ENCODE measurements at places on chromosomes 6 and 20. TPM values are rescaled to one million over a fixed set of nuclear protein-coding genes. Genes with fewer than 3 reads are reported as not detected.

DNA sequence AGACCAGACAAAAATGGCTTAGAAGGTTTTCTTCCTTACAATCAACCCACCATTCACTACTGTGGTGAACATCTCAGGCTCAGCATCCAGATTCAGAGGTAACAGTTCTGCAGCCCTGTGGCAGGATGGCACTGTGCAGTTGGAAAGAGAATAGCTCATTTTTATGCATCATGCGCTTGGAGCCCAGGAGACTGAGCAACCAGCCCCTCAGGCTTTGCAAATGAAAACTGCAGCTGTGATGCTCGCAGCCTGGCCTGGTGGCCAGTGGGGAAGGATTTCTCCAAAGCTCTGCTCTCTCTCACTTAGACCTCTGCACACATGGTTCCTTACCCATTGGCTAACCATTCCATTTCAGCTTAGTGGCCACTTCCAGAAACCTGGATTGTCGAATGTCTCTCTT lies 45.8 kb downstream of the GABRR2 start:
- no peak for DNase-seq

DNA sequence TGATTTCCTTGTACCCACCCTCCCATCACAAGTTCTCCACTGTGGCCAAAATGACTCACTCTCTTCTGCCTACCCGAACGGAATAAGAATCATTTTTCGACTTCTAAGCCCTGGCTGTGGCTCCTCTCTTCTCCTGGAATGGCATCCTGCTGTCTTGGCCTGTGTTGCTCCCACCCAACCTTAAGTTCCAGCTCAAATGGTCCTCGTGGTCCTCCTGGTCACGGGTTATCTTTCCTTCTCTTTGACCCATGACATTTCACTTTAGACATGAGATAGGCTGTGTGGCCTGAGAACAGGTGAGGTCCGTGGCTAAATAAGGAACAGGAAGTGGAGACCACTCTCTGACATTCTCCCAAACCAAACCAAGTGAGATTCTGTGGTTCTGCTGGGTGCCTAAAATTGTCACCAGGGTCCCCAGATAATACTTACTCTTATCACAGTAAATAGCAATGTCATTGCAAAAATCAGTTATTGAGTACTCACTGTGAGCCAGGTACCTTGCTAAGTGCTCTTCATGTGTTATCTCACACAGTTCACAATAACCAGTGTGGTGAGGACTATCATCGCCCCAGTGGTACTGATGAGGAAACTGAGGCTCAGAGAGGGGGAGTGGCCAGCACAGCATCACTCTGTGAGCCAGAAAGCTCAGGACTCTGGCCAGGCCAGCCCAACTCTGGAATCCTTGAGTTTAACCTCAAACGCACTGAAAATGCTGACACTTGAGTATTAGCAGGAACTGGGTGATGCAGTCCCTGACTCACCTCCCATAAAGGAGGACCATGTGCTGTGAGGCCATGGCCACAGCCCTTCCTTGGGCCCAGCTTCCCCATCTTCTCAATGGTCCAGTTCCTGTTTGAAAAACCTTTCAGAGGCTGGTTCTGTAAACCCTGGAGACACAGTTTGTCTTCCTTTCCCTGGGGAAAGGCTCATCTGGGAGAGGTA lies 74.8 kb upstream of the SIRPA start:
- no peak for DNase-seq

DNA sequence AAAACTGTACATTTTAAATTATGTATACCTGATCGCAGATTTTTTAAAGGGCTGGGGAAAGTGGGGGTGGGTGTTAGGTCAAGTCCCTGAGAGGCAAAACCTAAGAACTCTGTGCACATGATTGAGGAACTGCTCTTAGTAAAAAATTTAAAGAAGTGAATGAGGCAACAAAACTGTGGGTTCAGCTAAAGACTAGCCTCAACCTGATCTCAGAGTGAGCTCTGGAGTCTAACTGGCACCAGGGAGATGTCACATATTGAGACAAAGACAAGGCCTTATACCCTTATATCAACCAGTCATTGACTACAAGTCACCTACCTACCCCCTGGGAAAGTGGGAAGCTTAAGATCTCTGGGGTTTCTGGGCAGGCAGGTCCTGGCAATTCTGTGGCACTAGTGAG lies 27.4 kb upstream of the RUNX2 start:
- no peak for DNase-seq

KHDC1L gene
- not detected for total RNA-seq

DNA sequence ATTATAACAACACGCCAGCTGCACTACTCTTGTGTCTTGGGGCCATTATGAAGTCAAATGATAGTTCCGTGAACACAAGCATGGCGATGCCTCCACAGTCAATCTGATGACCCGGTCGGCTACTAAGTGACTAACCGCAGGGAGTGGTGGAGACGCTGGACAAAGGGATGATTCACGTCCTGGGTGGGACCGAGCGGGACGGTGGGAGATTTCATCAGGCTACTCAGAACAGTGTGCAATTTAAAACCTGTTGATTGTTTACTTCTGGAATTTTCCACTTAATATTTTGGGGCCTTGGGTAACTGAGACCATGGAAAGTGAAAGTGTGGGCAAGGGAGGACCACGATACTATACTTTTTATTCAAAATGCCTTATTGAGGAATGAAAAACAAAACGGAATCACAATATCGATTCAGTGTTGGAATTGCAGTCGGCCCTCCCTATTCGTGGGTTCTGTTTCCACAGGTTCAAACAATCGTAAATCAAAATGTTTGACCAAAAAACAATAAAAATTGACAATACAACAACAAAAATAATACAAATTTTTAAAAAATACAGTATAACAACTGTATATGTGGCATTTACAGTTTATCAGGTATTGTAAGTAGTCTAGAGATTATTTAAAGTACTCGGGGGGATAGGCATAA lies 66.5 kb downstream of the MYLK4 start:
- DNase-seq = no peak

C6orf89 gene
- total RNA-seq = 60.0 TPM

DNA sequence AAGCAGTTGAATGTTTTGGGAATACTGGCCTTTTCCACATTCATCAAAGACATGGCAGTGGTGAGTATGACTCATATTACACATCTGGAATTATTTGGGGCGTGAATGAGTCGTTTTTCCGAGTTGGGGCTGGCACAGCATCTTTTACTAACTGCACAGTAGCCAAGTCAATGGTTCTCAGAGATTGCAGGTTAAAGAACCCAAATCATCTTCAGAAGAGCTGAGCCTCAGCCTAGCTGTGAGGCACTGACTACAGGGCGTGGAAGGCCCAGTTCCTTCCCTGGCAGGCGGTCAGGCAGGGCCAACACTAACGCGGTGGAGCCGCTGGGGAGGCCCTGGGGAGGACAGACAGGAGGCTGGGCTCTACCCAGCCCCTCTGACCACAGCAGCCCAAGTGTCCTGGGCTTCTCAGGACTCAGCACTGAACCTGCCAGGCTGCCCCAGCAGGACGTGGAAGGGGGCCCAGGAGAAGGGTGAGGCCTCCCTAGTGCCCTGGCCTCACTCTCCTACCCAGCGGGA lies 20.1 kb upstream of the HELZ2 start:
- no peak for DNase-seq

PIM1 gene
- 176 TPM for total RNA-seq

- no peak for DNase-seq
Observed at GRCh38 chr20:17741220-17741619, 41.5 kb downstream of the BANF2 start.

DNA sequence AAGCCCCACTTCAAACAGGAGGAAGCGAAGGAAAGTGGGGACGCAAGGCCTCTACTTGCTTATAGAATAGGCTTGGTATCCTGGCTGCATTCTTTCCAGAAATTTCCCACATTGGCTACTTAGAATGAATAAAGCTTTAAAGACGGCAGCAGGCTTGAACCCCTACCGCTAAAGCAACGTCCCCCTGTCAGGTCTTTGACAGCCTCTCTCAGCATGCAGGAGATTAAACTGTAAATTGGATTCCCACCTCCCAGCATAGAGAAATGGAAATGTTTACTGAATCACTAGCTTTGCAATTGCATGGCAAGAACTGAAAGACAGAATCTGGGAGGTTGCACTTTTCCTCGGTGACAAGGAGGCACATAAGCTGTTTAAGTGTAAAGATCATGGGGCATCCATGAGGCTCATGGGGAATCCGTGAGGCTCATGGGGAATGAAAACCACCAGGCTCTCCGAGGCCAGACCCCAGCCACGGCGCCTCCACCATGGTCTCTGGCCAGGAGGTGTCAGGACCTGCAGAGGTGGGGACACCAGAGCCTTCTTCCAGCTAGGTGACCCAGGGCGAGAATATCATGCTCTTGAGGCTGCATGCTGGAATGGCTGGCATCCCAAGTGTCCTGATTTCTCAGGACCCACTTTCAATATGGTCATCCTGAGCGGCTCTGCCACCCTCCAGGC lies 10.3 kb downstream of the LEMD2 start:
- DNase-seq = no peak

DNA sequence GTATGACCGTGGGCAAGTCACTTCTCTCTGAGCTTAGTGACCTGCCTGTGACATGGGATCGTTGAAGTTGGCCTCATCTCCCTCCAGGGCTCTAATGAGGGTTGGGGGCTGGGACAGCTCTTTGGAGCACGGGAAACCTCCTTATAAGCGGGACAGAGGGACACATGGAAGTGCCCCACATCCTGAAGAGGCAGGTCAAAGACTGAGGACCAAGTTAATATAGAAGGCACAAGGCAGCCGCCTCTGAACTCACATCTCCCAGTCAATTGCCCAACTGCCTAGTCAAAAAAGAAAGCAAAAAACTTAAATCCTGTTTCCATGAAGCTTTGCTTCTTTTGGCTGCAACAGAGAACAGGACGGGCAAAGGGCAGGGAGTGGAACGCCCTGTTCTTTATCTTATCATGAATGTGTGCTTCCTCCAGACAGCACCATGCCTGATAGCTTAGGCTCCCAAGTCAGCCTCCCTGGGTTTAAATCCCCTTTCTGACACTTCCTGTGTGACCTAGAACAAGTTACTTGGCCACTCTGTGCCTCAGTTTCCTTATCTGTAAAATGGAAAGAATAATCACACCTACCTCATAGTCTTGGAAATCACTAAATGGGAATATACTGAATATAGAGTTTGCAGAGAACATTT lies 27.1 kb downstream of the LBP start:
- no peak for DNase-seq
